ENCODE measurements at places on chromosomes 7 and 10.

GRCh38 chr7:155836216-155837125, 24.2 kb upstream of the SHH start:
- no peak for DNase-seq

DNA sequence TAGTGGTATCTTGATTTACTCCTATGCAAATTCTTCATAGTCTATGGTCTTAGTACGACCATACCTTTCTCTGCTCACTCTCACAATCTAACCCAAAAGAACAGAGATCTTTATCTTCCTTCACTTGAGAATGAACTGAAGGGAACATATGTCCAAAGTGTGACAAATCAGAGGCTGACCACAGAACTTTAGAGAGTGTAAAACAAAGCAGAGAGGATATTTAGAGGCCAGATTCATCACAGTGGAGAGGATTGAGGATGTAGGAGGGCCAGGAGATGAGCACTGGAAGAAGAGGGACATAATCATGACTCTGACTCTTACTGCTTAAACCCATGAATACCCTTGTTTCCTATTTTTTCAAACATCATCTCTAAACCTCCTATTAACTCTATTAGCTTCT, 935.3 kb upstream of the PHF14 start:
- no peak for DNase-seq

DNA sequence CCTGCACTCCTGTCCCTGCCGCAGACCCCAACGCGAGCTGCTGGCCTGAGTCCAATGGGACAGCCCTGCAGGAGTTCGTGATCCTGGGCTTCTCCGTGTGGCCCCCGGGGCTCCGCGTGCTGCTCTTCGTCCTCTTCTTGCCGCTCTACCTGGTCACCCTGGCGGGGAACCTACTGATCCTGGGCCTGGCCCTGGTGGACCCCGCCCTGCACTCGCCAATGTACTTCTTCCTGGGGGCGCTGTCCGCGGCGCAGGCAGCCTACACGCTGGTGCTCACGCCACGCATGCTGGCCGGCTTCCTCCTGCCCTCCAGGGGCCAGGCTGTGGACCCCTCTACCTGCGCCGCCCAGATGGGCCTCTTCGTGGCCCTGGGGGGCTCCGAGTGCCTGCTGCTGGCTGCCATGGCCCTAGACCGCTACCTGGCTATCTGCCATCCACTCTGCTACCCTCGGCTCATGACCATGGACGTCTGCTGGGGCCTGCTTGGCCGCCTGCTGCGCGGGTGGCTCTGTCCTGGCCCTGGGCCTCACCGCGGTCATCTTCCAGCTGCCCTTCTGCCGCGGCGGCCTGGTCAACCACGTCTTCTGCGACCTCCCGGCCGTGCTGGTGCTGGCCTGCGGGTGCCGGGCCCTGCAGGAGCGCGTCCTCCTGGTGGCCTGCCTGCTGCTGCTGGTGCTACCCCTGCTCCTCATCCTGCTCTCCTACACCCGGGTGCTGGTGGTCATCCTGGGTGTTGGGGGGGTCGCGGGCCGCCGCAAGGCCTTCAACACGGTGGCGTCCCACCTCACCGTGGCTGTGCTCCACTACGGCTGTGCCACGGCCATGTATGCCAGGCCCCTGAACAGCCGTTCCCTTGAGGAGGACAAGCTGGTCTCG, 71.7 kb downstream of the RBAK start:
- no peak for DNase-seq

DNA sequence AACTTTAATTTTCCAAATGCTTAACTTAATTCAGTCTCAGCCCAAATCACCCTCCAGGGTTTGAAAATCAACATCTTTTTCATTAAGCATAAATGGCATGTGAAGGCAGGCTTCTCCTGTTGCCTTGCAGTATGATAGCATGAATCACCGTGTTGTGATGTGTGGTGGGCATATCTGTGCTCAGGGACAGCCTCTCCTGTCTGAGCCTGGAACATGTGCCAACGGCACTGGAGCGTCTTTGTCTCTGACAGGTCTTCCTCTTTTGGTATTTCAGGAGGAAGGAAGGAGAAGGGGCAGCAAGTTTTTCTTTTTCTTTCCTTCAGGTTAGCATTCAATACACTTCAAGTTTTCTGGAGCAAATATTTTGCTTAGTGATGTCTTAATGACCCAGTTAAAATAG, 57.6 kb downstream of the LRGUK start:
- no peak for DNase-seq

GRCh38 chr10:84683980-84684740, 355.8 kb downstream of the CCSER2 start:
- no peak for DNase-seq

GRCh38 chr10:117262291-117262902, 21.5 kb downstream of the SLC18A2 start:
- DNase-seq = no peak

Measured in stimulated activated CD4-positive, alpha-beta T cell treated with anti-CD3 and anti-CD28 coated beads, Interleukin-15, amount 100 ng/mL, for 48 hours (primary cell).